Endothelial cell (in vitro differentiated cells): ENCODE measurements at places on chromosomes 1 and 21. TPM values are rescaled to one million over a fixed set of nuclear protein-coding genes. Genes with fewer than 3 reads are reported as not detected.

- DNase-seq = peak; percentile 20
These were observed 14.4 kb downstream of the S100A16 start for GRCh38 chr1:153598309-153599172.

Gene FCRL1
- not detected for total RNA-seq

DNA sequence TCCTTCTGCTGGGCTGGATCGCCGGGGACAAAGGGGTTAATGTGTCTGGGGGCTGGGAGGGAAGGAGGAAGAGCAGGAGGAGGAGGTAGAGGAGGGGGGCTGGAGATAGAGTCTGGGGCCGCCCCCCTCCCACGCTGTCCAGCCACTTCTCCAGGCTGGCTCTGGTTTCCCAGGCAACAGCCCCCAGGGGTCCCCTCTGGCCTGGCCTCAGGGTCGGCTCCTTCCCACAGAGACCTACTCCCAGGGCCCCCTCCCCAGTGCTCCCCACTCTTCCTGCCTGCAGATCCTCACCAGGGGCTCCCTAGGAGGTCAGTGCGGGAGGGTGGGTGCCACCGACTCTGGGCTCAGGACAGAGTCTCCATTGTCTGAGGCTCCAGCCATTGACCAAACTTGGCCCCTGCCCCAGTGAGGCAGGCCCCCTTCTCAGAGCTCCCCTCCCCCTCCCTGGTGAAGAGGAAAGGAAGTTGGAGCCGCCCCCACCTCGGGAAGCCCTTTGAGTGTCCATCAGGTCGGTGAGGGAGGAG lies 34.1 kb downstream of the ARHGEF10L start:
- DNase-seq = no peak

DNA sequence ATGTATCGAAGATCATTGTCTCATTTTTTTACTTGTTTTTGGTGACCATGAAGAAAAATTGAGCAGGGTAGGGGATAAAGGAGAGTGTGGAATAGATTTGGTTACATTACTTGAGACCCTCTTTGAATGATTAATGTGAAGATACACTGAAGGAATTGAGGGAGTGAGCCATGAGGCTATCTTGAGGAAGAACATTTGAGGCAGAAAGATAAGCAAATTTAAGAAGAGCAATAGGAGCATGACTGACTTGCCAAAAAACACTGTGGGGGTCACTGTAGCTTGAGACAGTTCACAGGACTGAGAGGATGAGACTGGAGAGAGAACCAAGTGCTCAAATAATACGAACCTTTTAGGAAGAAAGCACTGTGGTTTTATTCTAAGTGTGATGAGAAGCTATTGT lies 43.1 kb upstream of the PTPRC start:
- no peak for DNase-seq

Gene OR2L8
- not detected for total RNA-seq
